NCI-H2171 treated with DMSO at 0.1 percent for 48 hours (cell line): ENCODE measurements at places on chromosomes 4 and X.

DNA sequence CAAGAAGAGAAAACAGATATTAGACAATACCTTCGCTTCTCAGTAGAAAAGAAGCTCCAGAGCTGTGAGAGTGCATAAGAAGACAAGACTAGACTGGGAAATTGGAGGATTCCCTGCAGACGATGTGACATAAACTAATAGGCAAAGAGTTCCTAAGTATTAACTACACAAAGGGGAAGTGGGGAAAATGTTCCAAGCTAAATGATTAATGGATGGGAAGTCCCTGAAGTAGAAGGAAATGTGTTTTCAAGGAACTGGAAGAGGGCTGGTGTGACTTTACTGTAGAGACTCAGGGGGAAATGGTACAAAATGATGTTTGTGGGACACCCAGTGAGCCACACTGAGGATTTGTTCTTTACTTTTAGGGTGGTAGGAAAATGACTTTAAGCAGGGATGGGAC, 69.7 kb upstream of the DCLK2 start:
- no peak for DNase-seq

- DNase-seq: no peak
Observed at GRCh38 chr4:153638999-153639398, 45.1 kb upstream of the TLR2 start.

DNA sequence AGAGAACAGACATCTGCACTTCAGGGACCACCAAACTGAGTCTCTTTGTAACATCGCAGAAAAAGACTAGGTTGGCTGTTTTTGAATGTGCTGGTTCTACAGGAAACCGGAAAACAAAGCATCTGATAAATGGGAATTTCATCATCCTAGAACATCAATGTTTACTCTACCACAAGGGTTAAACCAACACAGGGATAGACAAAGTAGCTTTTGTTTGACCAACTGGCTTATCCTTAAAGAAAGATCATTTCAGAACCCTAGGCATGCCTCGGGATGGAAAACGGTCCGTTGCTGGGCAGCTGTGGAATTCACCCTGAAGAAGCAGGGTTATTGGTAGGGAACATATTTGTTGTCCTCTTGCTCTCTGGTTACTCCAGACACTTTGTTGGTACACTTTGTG, 2355.5 kb upstream of the AGA start:
- DNase-seq: no peak

DNA sequence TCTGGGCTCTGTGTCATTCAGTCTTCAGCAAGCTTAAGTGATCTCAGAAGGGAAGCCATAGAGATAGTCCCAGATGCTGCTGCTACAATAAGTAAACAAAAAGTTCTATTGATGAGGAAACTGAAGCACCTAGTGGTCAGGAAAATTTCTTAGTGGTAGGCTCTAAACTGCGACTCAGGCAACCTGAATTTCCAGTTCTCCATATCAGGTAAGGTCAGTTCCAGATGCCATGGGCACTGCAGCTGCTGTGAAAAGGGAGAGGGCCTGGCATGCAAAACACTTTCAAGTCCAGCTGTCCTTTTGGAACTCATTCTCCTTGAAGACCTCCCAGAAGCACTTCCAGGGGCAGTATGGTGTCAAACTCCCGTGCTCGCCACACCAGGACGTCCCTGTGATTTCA, 46.2 kb downstream of the REELD1 start:
- DNase-seq: no peak

GRCh38 chr4:176438401-176438800, 118.6 kb downstream of the SPCS3 start:
- DNase-seq: no peak

- no peak for DNase-seq
Observed at GRCh38 chr4:118974758-118975157, 86.1 kb downstream of the SYNPO2 start.

- DNase-seq: no peak
Observed at GRCh38 chr4:13481569-13481968, 2.6 kb downstream of the RAB28 start.

DNA sequence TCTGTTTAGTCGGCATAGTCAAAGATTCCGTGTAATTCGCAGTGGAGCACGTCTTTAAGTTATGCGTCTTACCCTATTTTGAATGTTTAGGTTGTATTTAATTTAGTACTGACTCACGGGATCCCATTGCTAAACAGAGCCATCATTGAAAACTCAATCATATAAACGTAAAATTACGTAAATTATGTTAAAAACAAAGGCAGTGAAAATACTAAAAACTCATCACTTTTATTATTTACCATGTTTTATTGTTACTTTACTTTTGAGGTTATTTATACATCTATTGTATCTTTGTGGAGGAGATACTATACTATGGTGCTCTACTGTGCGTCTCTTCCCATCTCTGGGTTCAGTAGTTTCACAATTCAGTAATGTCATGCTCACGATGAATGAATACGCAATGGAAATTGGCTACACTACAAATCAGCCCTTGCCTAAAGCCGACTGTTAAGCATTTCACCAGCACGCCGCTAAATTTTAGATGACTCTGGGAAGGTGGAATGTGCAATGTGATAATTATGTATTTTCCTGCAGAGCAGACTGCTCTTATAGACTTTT, 944 bp downstream of the FUNDC2 start:
- DNase-seq: peak; percentile 38

DNA sequence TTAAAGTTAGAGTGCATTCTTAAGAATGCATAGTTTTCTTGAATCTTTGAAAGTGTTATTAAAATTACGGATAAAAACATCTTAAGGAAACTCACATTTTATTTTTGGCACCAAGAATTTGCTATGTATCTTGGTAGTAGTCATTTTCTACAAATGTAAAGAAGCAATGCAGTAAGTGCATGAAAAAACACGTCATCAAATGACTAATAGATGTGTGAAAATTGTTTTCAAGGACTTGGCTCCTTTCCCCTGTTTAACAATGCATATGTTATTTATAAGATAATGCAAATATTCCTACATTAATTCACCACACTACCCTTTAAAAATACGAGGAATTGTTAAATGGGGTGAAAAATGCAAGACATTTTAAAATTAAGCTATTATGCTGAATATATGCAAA, 461.2 kb upstream of the PCDH7 start:
- DNase-seq: no peak

DNA sequence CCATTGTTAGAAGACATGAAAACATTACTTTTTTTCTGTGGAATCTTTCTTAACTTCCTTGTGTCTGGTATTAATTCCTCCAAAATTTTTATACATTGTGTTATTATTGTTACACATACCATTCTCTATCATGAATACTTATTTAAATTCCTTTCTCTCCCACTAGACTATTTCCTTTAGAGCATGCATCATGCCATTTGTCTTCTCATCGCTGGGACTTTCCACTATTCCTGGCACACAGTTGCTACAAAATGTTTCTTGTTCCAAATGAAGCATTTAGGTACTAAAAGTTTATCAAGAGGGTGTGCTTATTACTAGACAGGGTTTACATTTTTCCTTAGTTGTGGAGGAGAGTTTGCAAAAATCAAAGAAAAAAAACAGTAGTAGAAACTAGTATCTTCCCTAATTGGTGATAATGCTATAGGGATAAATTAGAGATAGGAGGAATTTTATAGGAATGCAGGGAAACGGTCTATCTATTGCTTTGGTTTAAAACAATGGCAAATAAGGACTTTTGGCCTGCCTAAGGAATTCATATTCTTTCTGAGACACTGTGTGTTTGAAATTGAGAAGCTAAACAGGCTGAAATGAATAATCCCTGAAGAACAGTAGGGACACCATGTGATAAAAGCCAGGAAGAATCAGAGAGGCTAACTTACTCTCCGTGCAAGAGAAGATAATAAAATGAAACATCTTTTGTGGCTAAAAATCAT, 187.5 kb upstream of the TBC1D9 start:
- DNase-seq: no peak

DNA sequence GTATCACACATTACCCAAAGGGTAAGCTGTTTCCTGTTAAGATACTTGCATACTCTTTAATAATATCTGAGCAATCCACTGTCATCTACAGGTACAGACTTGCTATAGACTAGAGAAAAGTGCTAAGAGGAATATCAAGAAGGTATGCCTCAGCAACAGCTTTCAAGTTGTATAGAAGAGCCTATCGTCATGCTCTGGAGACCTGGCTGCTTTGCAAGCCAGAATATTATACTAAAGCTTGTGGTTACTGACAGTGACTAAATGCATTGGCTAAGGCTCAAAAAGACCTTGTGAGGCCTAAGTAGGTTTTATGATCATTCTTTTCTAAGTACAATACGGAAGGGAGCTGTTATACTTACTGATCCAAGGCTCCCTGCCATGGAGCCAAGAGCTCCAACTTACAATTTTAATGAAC, 11.3 kb downstream of the LAMP2 start:
- DNase-seq: no peak

- no peak for DNase-seq
Observed at GRCh38 chr4:66694739-66695138, 850.6 kb downstream of the CENPC start.

DNA sequence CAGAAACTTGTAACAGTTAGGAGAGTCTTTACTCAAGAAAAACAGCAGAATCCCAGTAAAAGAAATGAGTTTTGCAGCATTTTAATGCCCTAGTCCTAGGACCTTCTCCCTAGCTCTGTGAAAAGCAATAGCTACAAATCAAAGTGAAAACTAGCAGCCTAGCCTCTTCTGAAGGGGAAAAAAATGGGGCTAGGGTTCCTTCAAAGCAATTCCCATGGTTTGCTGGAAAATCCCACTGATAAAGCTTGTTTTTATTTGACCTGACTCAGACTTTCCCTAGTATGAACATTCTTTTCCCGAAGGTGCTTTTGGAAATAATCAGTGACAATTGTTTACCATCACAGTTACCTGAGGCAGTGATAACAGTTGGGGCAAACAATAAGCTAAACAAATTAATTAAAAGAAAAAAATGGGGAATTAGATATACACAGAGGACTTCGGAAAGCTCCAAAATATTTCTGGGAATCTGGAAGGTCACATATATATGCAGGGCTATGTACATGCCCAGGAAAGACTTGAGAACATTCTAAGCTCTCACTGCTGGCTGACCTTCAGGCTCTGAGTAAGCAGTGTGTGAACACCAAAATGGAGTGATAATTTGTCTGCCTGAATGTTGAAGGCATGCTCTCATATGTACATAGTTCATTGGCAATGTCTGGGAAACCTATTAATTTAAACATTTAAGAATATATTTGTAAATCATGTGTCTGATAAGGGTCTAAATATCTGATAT, 285.9 kb downstream of the KCTD8 start:
- no peak for DNase-seq

DNA sequence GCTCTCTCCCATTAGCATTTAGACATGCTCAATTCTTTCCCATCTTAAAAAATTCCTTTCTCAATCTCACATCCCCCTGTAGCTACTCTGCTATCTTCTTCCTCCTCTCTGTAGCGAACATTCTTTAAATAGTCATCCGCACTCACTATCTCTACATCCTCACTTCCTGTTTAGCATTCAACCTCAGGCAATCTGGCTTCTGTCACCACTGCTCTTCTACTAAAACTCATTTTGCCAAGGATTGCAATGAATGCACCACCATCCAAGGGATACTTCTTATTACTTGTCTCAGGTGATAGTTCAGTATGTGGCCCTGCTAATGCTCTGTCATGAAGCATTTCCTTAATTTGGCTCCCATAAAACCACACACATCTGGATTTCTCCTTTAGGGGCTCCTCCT, 10.9 kb upstream of the TET2 start:
- no peak for DNase-seq

DNA sequence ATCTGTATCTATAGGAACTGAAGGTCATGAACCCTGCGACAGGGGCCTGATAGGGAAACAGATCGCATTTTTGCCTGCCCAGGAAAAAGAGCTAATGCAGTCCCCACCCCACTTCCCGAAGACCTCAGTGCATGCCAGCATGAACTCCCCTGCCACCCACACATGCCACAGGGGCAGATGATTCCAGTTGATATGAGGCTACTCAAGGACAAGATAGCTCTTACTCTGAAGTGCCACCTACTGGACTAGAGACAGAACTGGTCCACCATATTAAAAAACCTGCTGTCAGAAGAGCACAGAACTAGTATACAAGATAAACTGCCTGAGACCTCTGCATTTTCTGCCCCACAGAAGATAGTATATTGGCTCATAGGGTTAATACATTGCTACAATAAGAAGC, 68.0 kb downstream of the YIPF7 start:
- no peak for DNase-seq

GRCh38 chr4:47519239-47519883, 34.3 kb downstream of the ATP10D start:
- DNase-seq: no peak

- no peak for DNase-seq
Observed at GRCh38 chr4:175811228-175811627, 836 bp downstream of the GPM6A start.

- DNase-seq: no peak
Observed at GRCh38 chrX:45309096-45309495, 108.4 kb upstream of the DIPK2B start.

GRCh38 chr4:27947302-27947701, 1086.7 kb downstream of the STIM2 start:
- no peak for DNase-seq

DNA sequence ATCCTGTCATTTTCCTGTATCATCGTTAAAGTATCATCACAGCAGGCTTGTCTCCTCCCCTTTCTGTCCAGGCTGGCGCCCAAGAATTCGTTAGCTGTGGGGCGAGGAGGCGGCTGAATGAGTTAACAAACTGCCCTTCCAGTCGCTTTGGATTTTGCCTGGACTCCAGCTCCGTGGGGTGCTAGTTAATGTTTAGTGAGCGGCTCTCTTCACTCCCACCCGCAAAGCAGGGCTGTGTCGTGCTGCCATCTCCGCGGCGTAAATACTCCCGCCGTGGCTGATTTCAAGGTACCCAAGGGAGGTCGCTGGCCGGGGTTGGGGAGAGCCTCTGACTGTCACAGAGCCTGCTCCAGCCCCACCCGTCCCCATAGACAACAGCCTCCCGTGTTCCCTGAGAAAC, 44.9 kb upstream of the SPRY1 start:
- DNase-seq: no peak

- peak; percentile 4 for DNase-seq
Observed at GRCh38 chr4:33722800-33723516, 2521.4 kb downstream of the ARAP2 start.

DNA sequence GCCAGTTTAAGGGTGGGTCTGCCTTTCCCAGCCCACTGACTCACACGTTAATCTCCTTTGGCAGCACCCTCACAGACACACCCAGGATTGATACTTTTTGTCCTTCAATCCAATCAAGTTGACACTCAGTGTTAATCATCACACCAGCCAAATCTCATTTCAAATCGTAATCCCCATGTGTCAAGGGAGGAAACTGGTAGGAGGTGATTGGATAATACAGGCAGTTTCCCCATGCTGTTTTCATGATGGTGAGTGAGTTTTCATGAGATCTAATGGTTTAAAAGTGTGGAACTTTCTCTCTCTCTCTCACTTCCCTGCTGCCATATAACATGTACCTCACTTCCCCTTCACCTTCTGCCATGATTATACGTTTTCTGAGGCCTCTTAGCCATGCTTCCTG, 647.2 kb upstream of the FRG1 start:
- DNase-seq: no peak

DNA sequence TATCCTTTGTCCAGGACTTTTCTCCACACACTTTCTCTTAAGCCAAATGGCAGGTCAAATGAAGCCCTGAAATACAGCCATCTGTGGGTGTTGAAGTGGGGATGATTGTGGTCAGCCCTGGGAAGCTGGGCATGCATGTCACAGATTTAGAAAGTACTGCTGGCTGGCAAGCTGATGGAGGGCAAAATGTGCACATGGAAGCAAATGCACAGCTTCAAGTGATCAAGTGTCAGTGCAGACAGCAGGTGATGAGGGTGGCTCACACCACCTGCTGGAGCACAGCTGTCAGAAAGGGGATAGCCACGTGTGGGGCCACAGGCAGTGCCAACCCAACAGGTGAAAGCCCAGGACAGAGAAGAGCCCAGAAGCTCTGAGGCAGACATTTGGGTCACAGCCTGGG, 40.3 kb upstream of the ATXN3L start:
- DNase-seq: peak; percentile 60
